ENCODE measurements at places on chromosomes 2 and 18. TPM values are rescaled to one million over a fixed set of nuclear protein-coding genes. Genes with fewer than 3 reads are reported as not detected.

The CLEC4F gene
- total RNA-seq, result not detected

DNA sequence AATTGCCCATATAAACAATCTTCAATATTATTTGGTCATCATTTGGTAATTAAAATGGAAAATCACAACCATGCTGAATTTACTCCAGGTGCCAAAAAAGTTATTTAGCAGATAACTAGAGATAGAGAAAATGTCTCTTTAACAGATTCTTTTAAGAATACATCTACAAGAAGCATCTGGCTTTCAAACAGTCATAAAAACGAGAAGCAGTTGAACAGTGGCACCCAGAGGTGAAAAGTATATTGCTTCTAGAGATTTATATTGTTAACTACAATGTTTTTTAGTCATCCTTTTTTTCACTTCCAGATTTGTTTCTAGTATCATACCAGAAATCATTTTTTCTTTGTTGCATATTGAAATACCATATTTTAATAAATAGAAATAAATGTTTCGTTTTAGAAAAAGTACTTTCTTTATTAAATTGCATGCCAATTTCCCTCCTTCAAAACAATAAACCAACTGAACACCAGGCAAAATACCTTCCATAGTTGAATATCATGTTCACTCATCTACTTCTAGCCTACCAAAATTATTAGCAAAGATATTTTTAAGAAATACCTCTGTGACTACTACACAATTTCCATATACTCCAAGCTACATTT is 65.4 kb upstream of the HNRNPA3 start:
- DNase-seq, result no peak

GRCh38 chr2:1887106-1887505 is 142.8 kb upstream of the PXDN start:
- no peak for DNase-seq

- DNase-seq, result no peak
These were observed 26.9 kb downstream of the SGPP2 start for GRCh38 chr2:222451224-222451674.

GRCh38 chr18:356778-357177 is 88.9 kb upstream of the THOC1 start:
- DNase-seq, result no peak

GRCh38 chr18:73087282-73087977 is 219.6 kb upstream of the NETO1 start:
- DNase-seq, result no peak

GRCh38 chr2:64931246-64932115 is 57.7 kb upstream of the SLC1A4 start:
- no peak for DNase-seq

The COLEC12 gene
- total RNA-seq, result not detected

DNA sequence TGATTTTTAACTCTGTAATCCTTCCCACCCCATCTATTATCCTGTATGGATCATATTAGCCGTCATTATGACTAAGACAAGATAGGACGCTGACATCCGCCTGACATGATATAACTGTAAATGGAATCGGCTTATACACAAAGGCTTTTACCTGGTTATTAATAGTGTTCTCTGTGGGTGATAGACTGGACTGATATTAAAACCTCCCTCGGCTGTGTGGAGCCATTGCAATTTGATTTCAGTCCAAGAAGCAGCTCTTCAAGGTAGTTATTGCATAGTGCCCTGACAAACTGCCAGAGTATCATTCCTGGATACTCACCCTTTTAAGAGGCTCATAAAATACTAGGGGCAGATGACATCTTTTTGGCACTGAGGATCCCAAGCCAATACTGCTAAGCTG is 226.1 kb upstream of the HNRNPA3 start:
- DNase-seq, result no peak

GRCh38 chr2:227655454-227655853 is 11.2 kb upstream of the SCYGR5 start:
- no peak for DNase-seq

The LYG1 gene
- 1.1 TPM for total RNA-seq

GRCh38 chr18:30334781-30335180 is 707.8 kb downstream of the DSC3 start:
- DNase-seq, result no peak

The HAAO gene
- total RNA-seq, result 0.35 TPM

The TCF23 gene
- total RNA-seq, result not detected

The OSR1 gene
- not detected for total RNA-seq

- no peak for DNase-seq
These were observed 26.4 kb upstream of the COPS8 start for GRCh38 chr2:237059155-237059875.

DNA sequence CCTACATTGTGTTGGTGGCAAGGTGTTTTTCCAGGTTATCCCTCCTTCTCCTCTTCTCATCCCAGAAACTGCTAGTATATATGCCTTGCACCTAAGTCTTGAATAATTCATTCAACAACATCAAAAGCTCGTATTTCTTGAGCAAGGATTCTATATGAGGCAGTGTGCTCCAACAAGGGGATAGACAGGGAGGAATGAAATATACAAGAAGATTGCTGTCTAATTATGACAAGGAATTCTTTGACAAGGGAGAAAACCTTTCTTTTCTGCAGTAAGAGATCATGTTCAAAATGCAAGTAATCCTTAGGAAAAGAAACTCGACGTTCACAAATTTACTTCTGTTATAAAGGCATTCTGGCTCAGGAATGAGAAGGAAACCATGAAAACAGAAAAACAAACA is 788.6 kb downstream of the TDRD15 start:
- DNase-seq, result no peak

The COL4A3 gene
- total RNA-seq, result not detected

The AQP12A gene
- total RNA-seq, result not detected

DNA sequence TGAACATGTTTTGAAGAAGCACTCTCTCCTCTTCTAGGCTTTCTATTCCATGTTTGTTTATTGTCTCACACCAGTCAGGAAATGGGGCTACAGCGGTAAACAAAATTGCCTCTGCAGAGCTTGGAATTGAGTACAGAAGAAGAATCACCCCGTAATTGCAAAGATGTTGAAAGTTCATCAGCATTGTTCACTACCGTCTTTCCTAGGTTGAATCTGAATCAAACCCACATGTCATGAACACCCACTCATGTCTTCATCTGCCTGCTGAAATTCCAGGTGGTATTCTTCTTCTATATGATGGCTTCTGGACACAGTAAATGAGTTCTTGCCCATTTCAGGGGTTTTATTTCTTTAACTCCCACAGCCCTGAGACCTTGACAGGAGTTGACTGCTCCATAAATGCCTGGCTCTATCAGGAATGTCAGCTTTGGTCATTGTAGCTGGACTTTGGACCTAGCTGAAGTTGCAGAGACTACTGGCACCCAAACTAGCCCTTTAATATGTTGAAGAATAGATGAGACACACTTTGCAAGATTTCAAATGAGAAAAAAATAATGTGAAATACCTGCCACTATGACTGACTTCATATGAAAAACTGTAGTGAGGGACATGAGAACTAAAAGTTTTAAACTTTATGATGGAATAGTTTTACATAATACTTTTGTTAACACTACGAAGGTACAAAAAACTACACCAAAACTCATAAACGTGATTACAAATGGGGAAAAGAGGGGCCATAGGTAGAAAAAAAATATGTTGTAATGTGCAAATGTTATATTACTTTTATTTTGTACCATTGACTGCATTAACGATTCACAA is 1235.3 kb upstream of the ZEB2 start:
- no peak for DNase-seq

The AOX1 gene
- total RNA-seq, result not detected

DNA sequence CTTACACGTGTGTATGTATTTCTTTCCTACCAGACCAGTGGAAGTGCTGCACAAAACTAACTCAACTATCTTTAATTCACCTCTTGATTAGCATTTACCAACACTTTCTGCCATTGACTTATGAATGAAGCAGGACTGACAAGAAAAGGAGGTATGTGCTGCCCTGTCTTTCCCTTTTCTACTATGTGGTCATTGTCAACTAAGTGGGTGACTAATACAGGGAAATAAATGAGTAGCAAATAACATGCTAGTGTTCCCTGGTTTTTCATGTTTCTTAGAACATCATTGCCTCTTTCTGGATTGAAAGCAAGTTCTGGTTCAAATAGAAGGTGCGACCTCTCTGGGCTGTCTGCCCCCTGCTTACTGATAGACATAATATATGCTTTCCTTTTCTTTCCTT is 58.0 kb downstream of the LINC00305 start:
- no peak for DNase-seq

- peak; percentile 66 for DNase-seq
These were observed 579 bp downstream of the MAT2A start for GRCh38 chr2:85539361-85540132.

The CSRNP3 gene
- total RNA-seq, result not detected

The FLACC1 gene
- total RNA-seq, result 2.5 TPM

The GCKR gene
- total RNA-seq, result not detected

DNA sequence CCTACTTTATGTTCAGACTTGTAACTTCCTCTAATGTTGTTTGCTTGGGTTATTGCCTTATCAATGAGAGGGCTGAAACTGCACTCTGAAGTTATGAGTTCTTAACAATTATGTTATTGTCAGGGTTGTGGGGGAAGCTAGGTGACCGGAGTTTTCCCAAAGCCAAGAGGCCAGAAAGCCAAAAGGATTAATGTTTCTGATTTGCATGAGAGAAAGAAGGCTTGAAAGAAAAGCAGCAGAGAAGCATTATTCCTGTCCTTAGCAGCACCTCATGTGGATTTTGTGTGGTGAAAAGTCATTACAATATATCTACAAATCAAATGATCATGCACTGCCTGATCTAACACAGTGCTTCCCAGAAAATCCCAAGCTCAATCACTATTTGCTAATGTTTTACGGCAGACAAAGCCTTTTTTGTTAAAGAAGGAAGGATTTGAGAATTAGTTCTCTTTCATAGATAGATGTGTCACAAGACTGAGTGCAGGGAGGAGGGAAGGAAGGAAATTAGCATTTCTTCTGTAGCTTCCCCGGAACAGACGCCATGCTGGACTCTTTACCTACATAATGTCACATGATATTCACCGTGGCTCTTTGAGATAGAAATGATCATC is 203.2 kb downstream of the ALK start:
- DNase-seq, result no peak

- DNase-seq, result no peak
These were observed 12.4 kb downstream of the EHD3 start for GRCh38 chr2:31246184-31246852.

GRCh38 chr18:45910405-45911023 is 56.6 kb downstream of the EPG5 start:
- DNase-seq, result peak; percentile 41

The TNFAIP6 gene
- total RNA-seq, result not detected

- DNase-seq, result no peak
These were observed 261.5 kb downstream of the PTGR3 start for GRCh38 chr18:74947417-74947816.

- DNase-seq, result no peak
These were observed 36.3 kb upstream of the ITM2C start for GRCh38 chr2:230828272-230828961.

DNA sequence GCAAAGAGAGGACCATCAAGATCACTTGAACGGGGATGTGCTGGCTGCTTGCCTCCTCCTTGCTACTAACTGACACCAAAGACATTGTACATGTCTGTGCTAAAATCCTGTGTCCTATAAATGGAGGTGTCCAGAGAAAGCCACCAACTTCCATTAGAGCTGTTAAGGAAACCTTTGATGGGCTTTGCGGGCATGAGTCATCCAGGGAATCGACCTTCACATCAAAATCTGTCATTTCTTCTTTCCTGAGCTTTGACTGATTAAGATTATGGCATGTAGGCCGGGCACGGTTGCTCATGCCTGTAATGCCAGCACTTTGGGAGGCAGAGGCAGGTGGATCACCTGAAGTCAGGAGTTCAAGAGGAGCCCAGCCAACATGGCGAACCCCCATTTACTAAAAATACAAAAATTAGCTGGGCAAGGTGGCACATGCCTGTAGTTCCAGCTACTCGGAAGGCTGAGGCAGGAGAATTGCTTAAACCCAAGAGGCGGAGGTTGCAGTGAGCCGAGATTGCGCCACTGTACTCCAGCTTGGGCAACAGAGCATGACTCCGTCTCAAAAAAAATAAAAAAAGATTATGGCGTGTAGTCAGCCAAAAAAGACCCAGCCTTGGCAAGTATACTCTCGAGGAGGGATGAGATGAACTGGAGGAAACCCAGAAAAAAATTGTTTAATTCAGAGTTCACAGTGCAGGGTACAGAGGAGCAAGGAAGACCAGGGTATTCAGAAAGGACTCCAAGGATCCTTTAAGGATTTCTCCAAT is 115.8 kb downstream of the CABLES1 start:
- no peak for DNase-seq

GRCh38 chr2:237742614-237743013 is 56.0 kb upstream of the RBM44 start:
- DNase-seq, result no peak

DNA sequence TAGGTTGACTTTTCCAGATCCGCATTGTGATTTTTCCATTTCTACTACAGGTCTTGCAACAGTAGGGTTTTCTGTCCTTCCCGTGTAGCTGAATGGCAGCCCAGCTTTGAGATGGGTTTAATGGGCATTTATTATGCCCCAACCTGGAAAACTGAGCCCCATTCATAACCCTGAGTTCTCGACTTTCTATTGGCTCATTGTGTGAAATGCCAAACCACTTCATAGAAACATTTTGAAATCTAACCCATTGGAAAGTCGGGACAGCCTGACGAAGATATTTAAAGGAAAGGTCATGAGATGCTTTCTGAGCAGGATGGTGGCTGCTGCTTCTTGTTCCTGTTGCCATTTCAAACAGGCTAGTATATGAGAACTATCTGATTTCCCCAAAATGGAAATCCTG is 203.5 kb downstream of the ZFP36L2 start:
- no peak for DNase-seq

- DNase-seq, result no peak
These were observed 109.2 kb upstream of the GPC1 start for GRCh38 chr2:240326246-240326645.

DNA sequence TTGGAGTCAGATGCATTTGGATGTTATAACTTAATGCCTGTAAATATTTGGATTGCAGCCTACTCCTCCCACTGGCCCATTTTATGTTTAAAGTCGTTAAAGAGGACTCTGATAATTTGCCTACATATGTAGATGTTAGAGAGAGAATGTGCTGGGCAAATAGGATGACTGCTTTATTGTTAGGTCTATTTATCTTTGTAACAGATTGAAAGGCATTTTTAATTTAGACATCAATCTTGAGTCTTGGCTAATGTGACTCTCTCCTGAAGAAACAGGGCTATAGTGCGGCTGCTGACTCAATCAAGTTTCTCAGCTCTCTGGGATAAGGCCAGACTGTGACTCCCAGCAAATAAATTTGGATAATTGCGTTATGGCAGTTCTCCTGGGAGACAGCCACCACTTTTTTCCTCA is 1101.4 kb downstream of the CBLN2 start:
- DNase-seq, result no peak

GRCh38 chr2:232697807-232698110 is 628 bp downstream of the GIGYF2 start:
- peak; percentile 25 for DNase-seq

The CYS1 gene
- 0.20 TPM for total RNA-seq

The SMPD4 gene
- total RNA-seq, result 113 TPM

- no peak for DNase-seq
These were observed 31.4 kb downstream of the FECH start for GRCh38 chr18:57555134-57555533.

- no peak for DNase-seq
These were observed 26.7 kb upstream of the CD226 start for GRCh38 chr18:69974365-69974764.

Measured in CD8-positive, alpha-beta memory T cell (primary cell).